ENCODE measurements at places on chromosomes 16 and 17.

DNA sequence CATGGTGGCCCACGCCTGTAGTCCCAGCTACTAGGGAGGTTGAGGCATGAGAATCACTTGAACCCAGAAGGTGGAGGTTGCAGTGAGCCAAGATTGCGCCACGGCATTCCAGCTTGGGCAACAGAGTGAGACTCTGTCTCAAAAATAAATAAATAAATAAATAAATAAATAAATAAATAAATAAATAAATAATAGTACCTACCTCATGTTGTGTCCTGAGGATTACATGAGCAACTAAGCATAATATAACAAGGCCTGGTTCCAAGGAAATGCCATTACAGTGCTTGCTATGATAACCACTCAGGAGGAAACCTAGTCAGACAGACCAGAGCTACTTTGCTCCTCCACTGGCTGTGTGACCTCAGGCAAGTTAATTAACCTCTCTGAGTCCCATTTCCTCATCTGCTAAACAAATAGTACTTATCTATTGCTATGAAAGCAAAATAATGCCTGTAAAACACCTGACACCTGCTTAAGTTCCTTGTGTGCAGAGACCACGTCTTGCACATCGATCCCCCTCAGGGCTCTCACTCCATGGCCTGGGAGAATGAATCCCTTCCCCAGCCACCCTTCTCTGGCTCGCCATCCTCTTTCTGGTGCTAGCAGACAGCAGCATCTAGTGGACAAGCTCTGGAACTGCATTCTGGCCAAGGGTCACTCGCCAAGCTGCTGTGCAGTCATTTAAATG, 7.5 kb downstream of the EPOP start:
- DNase-seq = peak; percentile 75

GRCh38 chr16:80971819-80972218, 34.9 kb downstream of the CMC2 start:
- DNase-seq = no peak

- no peak for DNase-seq
Measured at GRCh38 chr16:86581458-86581857, 3.1 kb downstream of the FOXL1 start.

DNA sequence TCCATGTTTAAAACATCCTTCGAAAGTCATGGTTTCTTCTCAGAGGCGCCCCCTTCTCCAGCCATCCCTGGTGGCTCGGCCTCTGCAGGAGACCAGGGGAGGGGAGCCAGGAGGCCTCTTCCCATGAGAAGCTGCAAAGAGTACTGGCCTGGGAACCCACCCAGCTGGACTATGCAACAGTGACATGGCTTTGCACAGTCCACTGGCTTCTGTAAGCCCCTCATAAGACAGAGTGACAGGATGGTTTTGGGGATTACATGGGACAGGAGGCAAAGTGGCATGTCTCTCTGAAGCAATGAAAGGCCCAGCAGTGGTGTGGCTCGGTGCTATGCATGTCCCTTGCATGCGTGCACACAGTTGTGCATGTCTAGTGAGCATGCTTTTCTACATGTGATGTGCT, 99.5 kb downstream of the C16orf78 start:
- no peak for DNase-seq

DNA sequence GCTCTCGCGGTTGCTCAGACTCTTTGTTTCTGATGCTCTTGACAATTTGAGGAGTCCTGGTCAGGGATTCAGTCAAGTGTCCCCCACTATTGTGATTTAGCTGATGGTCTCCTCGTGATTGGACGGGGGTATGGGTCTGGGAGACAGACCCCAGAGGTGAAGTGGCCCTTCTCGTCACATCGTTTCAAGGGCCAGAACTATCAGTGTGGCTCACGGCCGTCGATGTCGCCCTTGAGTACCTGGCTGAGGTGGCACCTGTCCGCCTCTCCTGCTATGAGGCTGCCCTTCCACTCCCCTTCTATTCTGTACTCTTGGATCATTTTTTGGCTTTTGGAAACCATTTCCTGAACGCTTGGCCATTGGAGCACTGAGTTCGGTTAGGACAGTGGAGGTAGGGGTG, 7.4 kb upstream of the MEAK7 start:
- no peak for DNase-seq

DNA sequence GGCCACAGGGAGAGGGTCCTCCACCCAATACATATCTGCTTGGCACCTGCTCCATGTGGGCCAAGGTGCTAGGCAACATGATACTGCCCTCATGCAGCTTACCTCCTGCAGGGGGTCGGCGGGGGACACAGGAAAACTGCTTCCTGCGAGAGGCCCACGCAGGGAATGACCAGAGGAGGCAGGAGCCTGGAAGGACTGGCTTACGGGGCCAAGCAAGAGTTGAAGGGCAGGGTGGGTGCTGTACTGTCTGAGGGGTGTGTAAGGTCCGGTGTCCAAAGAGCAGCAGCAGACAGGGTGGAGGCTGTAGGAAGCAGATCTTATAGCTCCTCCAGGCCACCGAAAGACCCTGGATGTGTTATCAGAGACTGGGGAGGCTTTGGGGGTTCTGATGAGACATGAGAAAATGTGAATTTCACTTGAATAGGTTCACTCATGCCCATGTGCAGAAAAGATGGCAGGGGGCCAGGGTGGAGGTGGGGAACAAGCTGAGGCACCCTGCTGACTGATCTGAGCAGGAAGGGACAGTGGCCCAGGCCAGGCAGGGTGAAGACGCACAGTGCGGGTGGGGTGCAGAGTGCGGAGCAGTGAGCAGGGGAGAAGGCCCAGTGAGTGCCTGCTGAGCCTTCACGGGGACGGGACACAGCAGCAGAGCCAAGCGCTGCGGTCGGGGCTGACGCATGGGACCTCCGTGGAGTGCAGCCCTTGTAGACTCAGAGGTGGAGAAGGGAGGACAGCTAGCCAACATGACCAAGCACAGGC, 8.3 kb downstream of the FLCN start:
- DNase-seq = no peak

DNA sequence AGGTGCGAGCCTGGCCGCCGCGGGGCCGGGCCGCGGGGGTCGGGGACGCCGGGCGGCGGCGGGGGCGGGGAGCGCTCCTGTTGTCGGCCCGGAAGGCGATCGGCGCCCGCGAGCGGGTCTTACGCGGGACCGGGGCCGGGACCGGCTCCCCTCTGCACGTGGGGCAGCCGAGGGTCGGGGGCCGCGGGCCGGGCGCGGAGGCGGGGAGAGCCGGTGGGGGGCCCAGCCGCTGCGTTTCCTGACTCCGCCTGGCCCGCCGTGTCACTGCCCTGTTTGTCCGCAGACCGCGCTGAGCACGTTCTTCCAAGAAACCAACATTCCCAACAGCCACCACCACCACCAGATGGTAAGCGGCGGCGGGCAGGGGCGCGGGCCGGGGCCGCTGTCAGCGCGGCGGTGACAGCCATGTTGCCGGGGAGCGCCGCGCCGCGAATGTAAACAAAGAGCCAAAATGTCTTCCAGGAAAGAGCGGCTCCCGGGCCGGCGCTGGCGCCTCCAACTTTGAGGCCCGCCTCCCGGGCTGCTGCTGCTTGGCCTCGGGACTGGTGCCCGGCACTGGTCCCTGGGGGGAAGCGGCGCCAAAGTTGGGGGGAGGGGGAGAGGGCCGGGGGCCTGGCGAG, 586 bp downstream of the UBALD2 start:
- no peak for DNase-seq

- no peak for DNase-seq
Measured at GRCh38 chr16:81189100-81189664, 49.3 kb upstream of the BCO1 start.

DNA sequence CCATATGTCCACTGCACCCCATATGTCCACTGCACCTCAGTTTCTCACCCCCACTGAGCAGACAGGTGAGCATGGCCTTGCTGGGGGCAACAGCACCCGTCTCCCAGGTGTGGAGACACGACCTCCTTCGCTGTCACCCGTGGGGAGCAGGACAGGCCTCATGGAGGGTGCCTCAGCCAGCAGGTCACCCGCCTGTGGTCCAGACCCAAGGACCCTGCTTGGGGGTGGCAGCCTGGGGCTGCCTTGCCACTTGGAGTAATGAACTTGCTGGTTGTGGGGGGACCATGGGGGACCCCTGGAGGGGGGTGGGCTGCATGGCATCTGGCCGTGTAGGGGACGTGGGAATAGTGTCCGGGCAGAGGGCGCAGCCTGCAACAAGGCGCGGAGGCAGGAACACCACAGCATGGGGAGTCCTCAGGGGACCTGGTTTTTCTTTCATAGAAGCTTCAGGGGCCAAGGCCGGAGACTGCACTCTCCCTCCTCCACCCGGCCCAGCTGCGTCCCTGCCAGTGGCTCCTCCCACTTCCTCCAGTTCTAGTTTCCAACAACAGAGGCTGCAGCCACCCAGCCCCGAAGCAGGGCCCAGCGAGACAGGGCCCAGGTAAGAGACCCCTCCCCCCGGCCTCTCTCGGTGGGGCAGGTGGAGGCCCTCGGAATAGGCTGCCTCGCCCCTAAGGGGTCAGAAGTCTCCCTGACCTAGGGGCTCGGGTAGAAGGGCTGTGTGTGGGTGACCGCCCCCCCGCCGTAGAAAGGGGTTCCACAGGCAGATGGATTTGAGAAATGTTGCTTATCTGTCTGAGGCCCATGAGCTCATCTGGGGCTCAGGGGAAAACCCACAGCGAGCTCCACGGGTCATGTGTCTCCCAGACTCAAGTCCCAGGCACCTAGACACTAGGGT, at the start of gene NHLRC4:
Gene NHLRC4 (plus strand): TSS at position 531 of the 898 bp plus-strand sequence. CDS start 1,043 bp downstream, outside the sequence.
- DNase-seq = no peak

DNA sequence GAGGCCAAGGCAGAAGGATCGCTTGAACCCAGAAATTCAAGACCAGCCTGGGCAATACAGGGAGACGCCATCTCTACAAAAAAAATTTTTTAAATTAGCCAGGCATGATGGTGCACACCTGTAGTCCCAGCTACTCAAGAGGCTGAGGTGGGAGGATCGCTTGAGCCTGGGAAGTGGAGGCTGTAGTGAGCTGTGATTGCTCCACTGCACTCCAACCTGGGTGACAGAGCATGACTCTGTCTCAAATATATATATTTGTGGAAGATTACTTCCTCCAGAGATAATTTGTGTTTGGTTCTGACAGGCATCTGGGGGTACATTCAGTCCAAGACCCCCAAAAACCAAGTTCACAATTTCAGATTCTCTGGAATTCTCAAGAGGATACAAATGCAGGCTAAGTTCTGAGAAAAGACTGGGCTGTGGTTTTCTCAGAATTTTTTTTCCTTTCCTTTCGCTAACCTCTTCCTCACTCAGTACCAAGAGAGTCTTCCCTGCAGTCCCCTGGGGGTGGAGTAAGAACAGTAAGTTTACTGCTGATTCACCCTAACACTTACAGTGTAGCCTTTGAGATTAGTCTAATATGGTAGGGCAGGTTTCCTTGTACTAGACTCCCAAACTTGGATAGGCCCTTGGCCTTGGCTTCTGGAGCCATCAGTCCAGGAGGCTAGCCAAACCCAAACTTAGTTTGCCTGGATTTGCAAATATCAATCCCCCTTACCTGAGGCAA, 15.1 kb downstream of the GSDMB start:
- DNase-seq = no peak

GRCh38 chr16:19837331-19837980, 47.2 kb downstream of the GPRC5B start:
- no peak for DNase-seq

- no peak for DNase-seq
Measured at GRCh38 chr16:49883076-49884014, 27.4 kb upstream of the ZNF423 start.

- DNase-seq = no peak
Measured at GRCh38 chr17:79219208-79219935, 144.7 kb downstream of the ENGASE start.

DNA sequence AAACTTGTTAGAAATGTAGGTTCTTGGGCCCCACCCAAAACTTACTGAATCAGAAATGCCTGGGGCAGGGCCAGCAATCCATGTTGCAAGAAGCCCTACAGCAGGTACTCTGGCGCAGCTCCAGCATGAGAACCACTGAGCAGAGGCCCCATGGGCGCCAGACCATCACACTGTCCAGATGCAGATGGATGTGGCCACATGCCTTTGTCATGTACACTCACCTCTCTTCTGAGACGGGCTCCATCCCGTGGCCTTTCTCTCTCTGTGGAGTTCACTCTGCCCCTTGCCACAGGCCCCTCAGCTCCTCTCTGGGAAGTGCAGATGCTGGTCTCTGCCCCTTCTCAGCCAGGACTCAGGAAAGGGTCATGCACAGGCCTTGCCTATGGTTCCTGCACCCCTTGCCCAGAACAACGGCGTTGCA, 2.3 kb upstream of the CCNF start:
- DNase-seq = no peak

DNA sequence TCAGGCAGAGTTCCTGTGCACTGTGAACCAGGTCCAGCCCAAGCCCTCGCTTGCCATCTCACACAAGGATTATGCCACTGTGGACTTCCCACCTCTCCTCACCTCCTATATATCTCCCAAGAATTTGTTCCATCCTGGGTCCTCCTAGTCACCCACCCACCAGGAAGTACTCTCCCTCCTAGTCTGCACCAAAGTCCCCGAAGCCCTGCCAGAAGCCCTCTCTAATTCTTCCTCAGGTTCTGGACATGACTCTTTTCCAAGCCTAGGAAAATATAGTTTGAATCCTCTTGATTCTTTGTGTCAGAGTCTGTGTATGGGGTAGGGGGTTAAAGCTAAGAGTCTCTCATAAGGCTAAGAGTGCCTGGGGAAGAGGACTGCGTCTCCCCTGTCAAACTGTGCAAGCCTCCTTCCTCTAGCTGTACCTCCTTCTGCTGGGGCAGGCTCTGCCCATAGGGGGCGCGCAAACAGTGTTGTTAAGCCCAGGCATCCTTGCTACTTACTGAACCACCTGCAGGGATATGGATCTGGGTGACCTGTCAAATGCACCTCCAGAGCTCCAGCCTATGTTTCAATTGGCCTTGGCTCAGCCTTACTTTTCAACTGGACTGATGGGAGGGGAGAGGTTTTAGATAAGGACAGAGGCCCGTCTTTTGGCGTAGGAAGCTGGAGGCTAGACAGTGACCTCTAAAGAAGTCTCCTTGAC, 16.6 kb upstream of the DLX4 start:
- peak; percentile 60 for DNase-seq

DNA sequence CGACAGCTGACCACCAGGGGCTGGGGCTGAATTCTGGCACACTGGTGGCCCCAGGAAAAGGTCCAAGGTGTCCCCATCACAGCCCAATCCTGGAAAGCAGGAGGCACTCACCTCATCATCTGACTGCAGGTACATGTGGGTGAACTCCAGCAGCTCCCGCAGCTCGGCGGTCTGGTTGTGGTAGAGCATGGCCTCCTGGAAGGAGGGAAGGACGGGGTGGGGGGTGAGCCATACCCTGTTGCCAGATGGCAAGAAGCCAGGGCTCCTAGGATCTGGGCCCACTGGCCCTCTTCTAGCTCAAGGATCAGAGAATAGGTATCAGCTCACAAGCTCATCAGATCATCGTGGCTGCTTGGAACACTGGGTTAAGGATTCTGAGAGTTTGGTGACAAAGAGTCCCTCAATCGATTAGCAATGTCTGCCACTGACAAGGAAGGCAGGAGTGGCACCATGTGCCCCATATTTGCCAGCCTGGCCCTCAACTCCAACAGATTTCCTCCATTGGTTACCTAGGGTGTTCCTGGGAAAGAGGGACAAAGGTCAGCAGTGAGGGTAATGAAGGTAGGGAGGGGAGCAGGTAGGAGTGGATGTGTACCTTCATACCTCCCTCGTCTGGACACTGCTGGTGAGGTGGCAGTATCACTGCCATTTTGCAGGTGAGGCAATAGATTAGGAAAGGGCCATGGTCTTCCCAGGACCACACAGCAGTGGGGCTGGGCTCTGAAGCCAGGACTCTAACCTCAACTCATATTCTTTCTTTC, 4.9 kb downstream of the P3H4 start:
- no peak for DNase-seq
